NCI-H1417 (cell line): ENCODE measurements at places on chromosomes 12 and 14.

DNA sequence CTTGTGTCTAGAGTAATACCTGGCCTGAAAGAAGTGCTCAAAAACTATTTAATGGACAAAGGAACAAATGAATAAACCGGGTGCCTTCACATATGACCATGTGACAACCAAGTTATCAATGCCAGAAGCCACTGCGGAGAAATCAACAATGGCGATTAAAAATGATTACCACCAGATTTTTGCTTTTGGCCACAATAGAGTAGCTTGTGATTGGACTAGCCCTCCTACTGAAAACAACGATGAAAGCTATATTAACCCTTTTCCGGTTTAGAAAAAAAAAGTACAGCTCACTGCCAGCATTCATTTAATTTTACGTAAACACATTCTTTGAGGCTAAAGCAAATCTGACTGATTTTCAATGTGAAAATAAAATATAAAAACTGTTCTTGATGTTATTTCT is 41.6 kb upstream of the TTC7B start:
- no peak for DNase-seq

- no peak for DNase-seq
Observed at GRCh38 chr14:66085665-66086064, 400.5 kb upstream of the CCDC196 start.

DNA sequence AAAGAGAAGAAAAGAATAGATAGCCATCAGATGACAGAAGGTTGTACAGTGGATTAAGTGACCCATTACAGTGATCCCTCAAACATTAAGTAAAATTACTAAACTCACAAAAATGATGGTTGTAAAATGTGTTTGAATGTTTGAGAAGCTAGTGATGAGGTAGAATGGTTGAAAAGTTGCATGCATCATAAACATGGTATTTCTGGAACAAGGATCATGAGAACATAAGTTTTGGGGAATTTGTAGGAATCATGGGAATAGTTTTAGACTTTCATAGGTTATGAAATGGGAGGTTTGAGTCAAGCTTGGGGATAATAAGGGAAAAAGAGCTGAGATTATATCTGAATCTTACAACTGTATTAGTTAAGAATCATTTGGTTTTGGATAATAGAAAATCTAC is 34.1 kb upstream of the NEDD1 start:
- no peak for DNase-seq

- DNase-seq = no peak
Observed at GRCh38 chr12:57744194-57744776, 554 bp upstream of the TSPAN31 start.

- DNase-seq = no peak
Observed at GRCh38 chr14:95504135-95505029, 12.1 kb downstream of the SYNE3 start.

DNA sequence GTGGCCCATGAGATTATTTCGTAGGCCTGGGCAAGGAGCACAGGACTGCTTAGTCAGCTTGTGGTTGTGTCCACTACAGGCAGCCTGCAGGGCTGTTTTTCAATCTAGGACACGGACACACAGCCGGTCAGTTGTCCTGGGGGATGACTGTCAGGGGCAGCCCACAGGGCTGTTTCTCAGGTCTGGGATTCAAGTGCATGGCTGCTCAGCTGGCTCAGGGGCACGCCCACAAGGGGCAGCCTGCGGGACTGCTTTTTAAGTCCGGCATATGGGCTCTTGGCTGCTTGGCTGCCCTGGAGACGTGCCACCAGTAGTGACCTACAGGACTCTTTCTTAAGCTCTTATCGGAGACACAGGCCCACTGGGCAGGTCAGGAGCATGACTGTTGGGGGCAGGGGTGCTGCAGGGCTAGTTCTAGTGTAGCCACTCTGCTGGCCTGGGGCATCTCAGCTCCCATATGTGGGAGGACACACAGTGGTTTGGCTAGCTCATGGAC is 26.6 kb upstream of the GTF2A1 start:
- DNase-seq = no peak

DNA sequence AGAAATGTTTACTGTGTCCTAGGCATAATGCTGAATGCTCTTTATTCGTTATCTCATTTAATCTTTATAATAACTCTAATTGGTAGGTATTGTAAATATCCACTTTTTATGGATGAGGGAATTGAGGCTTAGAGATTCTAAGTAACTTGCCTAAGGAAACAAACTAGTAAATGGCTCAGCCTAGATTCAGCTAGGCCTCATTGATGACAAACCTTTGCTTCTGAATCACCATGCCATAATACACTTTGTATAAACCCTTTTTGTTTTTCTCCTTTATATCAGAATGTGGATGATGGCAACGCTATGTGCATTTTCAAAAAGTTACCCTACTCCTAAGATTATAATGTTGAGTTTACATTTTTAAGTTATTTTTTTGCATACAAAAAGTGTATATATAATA is 34.0 kb downstream of the MNAT1 start:
- no peak for DNase-seq

- no peak for DNase-seq
Observed at GRCh38 chr12:4214877-4215228, 58.7 kb upstream of the CCND2 start.

GRCh38 chr14:61893371-61893940 is 131.2 kb downstream of the SNAPC1 start:
- no peak for DNase-seq

GRCh38 chr14:75427482-75428229 is at the start of gene JDP2:
TSS of gene JDP2 (plus strand) at chr14:75428022. CDS start at chr14:75437921, 9,899 bp downstream.
- DNase-seq = peak; percentile 86

DNA sequence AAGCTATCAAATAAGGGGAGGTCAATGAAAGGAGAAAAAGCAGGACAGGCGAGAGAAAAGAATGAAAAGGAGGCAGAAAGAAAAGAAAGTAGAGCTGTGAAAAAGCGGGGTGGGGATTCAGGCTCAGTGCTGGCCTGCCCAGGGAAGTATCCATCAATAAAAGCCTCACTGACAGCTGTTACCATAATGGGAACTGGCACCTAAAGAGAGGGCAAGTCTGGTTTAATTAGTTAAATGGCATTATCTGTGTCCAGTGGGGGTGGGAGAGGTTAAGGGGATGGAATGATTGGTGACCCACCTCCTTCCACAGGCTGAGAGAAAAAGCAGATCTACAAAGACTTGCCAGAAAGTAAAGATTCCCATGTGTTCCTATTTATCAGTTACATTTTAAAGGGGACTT is 7.4 kb downstream of the SALL2 start:
- no peak for DNase-seq

GRCh38 chr12:58588770-58589169 is 331.5 kb downstream of the LRIG3 start:
- no peak for DNase-seq

DNA sequence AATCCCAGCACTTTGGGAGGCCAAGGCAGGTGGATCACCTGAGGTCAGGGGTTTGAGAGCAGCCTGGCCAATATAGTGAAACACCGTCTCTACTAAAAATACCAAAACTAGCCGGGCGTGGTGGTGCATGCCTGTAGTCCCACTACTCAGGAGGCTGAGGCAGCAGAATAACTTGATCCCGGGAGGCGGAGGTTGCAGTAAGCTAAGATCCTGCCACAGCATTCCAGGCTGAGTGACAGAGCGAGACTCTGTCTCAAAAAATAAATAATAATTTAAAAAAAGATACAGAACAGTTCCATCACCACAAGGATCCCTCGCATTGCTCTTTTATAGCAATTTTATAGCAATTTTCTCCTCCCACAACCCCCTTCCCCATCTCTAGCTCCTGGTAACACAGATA is 4.7 kb upstream of the PDE1B start:
- DNase-seq = no peak

DNA sequence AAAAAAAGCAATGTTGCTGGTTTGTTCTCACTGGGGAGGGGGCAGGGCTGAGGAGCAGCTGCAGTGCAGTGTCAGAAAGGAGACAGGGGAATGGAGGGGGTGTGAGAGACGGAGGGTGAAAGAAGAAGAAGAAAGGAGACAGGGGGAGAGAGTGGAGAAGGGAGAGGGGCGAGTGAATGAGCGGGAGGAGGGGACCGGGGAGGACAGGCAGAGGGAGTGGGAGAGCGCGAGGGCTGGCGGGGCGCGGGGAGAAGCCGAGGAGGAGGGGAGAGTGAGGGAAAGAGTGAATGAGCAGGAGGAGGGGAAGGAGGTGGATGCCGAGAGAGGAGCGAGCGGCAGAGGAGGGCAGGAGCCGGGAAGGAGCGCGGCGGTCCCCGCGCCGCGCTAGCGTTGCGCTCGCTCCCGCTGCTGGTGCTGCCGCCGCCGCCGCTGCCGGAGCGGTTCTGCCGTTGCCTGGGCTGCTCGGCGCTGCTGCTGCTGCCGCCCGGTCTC is at the start of gene NOVA1:
Gene NOVA1, minus strand, starts transcription at position 445 of the 492 bp plus-strand sequence. CDS start 597 bp downstream, outside the sequence.
- DNase-seq = no peak

- no peak for DNase-seq
Observed at GRCh38 chr14:68487805-68488590, 304.9 kb downstream of the ZFP36L1 start.

DNA sequence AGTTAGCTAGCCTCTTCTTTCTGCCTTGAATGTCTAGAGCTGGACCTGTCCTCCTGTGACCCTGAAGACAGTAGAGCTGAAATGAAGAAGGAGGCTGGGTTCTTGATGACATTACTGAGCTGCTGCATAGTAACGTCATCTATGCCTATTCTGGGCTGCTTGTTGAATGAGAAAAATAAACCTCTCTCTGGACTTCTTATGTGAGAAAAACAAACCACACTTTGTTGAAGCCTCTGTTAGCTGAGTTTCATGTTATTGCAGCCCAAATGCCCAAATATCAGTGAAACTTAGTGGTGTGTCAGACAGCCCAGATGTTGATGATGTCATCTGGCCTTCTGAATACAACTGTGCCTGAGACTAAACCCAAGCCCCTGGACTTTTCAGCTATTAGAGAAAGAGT is 67.0 kb upstream of the MAX start:
- no peak for DNase-seq

DNA sequence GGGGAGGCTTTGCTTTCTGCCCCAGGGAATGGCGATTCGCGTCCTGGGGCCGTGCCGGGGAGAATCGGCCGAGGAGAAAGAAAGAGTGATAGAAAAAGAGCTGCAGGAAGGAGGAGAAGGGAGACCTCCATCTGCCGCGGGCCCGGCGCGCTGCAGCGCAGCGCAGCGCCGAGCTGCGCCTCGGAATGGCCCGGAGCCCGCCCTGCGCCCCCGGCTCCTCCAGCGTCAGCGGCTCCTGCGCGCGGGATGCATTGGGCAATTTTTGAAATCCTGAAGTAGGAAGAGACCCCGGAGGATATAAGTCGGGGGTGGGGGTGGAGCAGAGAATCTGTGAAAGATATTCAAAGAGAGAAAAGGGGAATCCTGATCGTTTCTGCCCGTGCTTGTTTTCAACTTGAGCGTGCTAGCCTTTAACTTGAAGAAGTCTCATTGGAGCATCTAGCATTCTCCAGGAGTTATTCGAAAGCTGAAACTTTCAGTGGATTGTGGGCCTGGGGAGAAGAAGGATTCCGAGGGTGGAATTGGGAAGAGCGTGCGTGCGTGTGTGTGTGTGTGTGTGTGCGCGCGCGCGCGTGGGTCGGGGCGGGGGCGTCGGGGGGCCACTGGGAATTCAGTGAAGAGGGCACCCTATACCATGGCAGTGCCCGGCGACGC is 441 bp downstream of the PDE3A start:
- peak; percentile 64 for DNase-seq

GRCh38 chr14:96095581-96096476 is 56.7 kb downstream of the C14orf132 start:
- no peak for DNase-seq

DNA sequence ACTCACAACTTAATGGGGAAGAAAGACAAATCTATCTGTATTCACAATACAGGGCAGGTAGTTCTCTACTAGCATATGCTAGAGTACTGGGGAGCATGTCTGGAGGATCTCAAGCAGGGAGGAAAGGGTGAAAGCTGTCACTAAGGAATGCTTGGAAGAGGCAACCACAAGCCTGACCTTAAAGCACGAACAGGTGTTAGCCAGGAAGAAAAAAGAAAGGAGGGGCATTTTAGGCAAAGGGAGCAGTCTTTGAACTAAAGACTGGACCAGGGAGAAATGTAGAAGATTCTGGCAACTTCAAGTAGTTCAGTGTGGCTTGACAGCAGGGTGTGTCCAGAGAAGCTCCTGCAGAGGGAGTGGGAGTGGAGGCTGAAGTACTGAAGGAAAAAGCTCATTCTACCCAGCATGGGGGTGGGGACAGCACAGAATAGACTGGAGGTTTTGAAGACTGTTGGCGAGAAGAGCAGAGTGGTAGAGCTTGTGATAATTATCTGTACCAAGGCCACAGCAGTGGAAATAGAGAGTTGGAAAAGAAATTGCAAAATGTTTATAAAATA is 50.9 kb downstream of the AP5M1 start:
- no peak for DNase-seq

DNA sequence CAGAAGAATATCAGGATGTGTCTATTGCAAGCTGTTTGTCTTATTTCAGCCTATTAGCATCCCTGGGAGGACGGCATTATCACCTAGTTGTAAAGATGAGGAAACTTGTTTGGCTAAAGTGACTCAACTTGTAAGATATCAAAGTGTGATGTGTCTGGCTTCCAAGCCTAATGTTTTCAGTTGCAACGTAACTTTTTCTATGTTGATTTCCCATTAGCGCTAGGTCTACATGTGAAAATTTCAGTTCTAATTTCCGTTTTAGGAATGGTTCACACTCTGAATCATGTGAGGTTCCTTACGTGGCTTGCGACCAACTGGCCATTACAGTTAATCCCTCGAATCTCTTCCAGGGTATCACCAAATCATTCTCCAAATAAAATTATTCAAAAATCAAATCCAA is 58.0 kb downstream of the LLPH start:
- no peak for DNase-seq

- no peak for DNase-seq
Observed at GRCh38 chr14:40010961-40011360, 578.7 kb upstream of the FBXO33 start.

- no peak for DNase-seq
Observed at GRCh38 chr14:41000350-41000749, 606.3 kb upstream of the LRFN5 start.

- DNase-seq = no peak
Observed at GRCh38 chr12:62301799-62302133, 41.6 kb downstream of the USP15 start.

- DNase-seq = no peak
Observed at GRCh38 chr14:53341324-53341723, 188.2 kb upstream of the DDHD1 start.

GRCh38 chr12:98772818-98773217 is 127.7 kb downstream of the APAF1 start:
- no peak for DNase-seq

DNA sequence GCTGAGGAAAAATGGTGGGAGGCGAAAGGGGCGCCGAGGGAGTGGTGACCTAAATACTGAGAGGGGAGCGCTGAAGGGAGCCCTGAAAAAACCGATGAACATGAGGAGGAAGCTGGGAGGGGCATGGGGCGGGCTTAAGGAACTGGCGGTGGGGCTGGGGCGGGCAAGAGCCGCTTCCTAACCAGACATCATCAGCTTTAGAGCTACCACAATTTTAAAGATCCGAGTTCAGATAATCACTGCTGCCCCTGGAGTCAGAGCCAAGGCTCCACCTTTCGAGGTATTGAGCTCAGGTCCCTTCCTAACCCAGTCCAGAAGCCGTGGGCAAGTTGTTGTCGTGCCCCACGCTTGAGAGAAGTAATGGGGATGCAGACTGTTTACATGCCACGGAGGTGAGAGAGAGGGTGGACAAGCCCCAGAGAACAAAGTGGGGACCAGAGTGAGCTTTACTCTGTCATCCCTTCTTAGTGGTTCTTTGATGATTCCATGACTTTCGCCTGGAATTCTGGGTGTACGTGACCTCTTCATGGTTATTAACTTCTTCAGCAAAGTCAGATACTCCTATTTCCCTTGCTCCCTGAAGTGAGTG is 393 bp downstream of the ORMDL2 start:
- no peak for DNase-seq
